Central memory CD8-positive, alpha-beta T cell (primary cell): ENCODE measurements at places on chromosomes 6 and 20.

DNA sequence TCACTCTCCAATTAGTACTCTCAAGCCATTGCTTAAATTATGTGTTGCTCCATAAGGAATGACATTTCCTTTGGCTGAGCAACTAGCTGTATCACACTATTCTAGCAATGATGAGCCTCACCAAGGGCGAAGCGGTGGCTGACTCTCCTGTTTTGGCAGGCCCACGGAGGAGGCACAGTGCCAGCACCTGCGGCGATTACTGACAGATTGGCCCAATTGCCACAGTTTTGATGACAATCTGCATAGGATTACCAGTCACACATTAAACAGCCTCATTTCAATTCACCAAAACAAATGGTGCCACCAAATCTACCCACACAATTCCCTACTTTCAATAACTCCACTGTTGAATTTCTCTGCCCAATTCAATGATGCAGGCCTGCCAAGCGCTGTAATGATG lies 286.9 kb downstream of the PTPRK start:
- no peak for DNase-seq

GRCh38 chr6:25564943-25565342 lies 87.1 kb upstream of the SCGN start:
- DNase-seq: no peak

- DNase-seq: no peak
These were observed 158.3 kb downstream of the HDGFL1 start for GRCh38 chr6:22727710-22728109.

- no peak for DNase-seq
These were observed 113.9 kb downstream of the FYN start for GRCh38 chr6:111759331-111759835.

GRCh38 chr6:12436683-12437082 lies 146.5 kb downstream of the EDN1 start:
- no peak for DNase-seq
